ENCODE measurements at places on chromosomes 13 and 19.

- no peak for DNase-seq
Observed at GRCh38 chr13:40136896-40137295, 481.4 kb downstream of the COG6 start.

- no peak for DNase-seq
Observed at GRCh38 chr13:110233951-110234280, 73.0 kb downstream of the COL4A1 start.

DNA sequence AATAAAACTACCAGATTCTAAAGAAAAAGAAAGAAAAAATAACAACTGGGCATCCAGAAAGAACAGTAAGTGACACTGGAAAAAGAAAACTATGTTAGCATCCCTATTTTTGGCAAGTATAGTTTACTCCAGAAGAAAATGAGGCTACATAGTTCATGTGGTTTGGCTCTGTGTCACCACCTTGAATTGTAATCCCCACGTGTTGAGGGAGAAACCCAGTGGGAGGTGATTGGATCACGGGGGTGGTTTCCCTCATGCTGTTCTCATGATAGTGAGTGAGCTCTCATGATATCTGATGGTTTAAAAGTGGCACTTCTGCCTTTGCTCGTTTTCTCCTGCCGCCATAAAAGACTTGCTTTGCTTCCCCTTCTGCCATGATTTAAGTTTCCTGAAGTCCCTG, 76.9 kb downstream of the ITGBL1 start:
- DNase-seq: peak; percentile 14

- DNase-seq: no peak
Observed at GRCh38 chr13:80946008-80946802, 605.3 kb upstream of the SPRY2 start.

DNA sequence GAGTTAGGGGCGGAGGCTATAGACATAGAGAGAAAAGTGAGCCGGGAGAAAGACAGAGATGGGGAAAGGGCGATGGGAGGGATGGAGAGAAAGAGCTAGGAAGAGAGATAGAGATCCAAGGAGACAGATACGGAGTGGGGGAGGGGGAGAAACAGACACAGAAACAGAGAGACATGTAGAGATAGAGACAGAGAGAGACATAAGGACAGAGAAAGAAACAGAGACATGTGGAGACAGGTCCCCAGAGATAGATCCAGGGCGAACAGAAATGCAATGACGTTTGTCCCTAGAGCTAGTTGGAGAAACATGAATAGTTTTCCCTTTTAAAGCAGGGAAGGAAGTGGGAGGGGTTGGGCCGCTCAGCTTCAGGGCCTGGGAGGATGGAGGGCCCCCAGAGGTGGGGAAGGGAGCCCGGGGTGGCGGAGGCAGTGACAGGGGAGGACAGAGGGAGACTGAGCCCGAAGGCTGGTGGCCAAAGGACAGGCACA, 4.6 kb downstream of the PPP1R14A start:
- no peak for DNase-seq

GRCh38 chr13:109667056-109667455, 119.3 kb downstream of the IRS2 start:
- no peak for DNase-seq

GRCh38 chr19:32914879-32915660, 45.5 kb upstream of the SLC7A9 start:
- no peak for DNase-seq

DNA sequence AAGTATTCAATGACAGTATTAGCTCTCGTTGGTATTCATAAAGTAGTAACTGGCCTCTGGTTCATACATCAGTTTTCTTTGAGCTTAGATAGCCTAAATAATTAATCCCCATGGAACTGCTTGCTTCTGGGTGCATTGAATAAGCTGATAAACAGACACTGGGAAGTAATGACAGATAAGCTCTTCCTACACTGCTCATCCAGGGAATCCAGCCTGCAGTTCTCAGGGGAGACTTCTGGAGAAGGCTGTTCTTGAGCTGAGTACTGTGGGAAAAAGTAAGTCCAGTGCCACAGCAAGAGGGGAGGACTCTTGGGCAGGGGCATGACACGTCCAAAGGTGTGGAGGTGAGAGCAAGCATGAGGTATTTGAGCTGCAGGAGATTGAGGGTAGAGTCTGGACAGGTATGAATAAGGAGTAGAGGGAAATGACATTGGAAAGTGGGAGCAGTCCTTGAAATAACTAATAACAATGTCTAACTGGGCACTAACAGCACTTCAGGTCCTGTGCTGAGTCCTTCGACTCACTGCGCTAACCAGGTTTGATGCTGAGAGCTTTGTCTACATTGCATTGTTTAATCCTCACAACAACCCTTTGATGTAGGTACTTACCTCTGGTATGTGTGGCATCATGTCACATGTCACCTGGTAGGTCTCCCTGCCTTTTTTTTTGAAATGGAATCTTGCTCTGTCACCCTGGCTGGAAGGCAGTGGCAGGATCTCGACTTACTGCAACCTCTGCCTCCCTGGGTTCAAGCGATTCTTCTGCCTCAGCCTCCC, 7.2 kb downstream of the GARRE1 start:
- no peak for DNase-seq

GRCh38 chr19:49807904-49808675, 5.0 kb downstream of the FUZ start:
- peak; percentile 61 for DNase-seq

- no peak for DNase-seq
Observed at GRCh38 chr13:113383089-113383488, 19.2 kb upstream of the GRTP1 start.

GRCh38 chr19:20558571-20558970, 7.0 kb downstream of the ZNF737 start:
- DNase-seq: no peak

DNA sequence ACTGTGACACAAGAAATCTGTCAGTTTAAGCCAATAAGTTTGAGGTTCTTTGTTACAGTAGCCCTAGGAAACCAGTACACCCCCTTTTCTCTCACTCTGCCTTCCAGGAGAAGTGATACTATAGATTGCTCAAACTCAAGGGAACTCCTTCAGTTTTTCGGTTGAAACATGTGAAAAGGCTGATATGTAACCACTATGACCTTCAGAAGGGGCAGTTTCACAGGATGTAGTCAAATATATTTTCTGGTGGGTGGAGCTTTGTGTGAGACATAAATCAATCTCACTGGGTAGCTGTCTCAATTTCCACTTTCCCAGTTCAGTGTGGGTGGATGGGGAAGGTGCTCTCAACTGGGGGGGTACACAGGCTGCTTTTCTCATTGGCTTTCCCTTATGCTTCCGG, 41.7 kb downstream of the HTR2A start:
- DNase-seq: peak; percentile 97

Measured in MV-4-11 (cell line).